A549 treated with CpdA at 1 μM for 4 hours (cell line): ENCODE measurements at places on chromosomes 11 and 22. TPM values are rescaled to one million over a fixed set of nuclear protein-coding genes. Genes with fewer than 3 reads are reported as not detected.

Gene ASCL2
- 0.03 to 0.07 TPM in 2 of 5 replicates, not detected in the others for total RNA-seq

Gene C11orf87
- total RNA-seq, result 0.01 to 0.03 TPM (median 0.02 TPM) in 3 of 5 replicates, not detected in the others

Gene PPP2R1B
- 14.9 to 19.4 TPM (median 17.3 TPM) in 5 replicates for total RNA-seq

Gene UBQLN3
- not detected in 5 replicates for total RNA-seq

Gene PGA3
- total RNA-seq, result not detected in 5 replicates
